ENCODE measurements at places on chromosomes 13 and 19.
A peak's percentile ranks its signal among the peaks of the same experiment; 100 is the strongest.

GRCh38 chr13:96804174-96804573 lies 190.1 kb downstream of the OXGR1 start:
- DNase-seq: no peak

DNA sequence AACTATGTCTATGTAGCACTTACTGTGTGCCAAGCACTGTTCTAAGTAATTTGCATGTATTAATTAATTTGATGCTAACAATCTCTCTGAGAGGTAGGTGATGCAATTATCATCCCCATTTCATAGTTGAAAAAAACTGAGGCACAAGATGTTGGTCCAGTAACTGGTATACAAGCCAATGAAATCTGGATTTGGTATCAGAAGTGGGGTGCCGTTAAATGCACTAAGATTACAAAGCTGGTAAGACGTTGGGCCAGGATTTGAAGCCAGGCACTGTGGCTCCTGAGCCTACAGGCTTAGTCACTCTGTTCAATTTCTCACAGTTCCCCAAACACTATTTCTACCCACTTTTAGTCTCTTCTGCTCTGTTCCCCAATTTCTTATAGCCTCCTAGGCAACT lies 70.4 kb upstream of the CACNA1A start:
- no peak for DNase-seq

- DNase-seq: no peak
Observed at GRCh38 chr13:30616927-30617314, 799 bp upstream of the USPL1 start.

DNA sequence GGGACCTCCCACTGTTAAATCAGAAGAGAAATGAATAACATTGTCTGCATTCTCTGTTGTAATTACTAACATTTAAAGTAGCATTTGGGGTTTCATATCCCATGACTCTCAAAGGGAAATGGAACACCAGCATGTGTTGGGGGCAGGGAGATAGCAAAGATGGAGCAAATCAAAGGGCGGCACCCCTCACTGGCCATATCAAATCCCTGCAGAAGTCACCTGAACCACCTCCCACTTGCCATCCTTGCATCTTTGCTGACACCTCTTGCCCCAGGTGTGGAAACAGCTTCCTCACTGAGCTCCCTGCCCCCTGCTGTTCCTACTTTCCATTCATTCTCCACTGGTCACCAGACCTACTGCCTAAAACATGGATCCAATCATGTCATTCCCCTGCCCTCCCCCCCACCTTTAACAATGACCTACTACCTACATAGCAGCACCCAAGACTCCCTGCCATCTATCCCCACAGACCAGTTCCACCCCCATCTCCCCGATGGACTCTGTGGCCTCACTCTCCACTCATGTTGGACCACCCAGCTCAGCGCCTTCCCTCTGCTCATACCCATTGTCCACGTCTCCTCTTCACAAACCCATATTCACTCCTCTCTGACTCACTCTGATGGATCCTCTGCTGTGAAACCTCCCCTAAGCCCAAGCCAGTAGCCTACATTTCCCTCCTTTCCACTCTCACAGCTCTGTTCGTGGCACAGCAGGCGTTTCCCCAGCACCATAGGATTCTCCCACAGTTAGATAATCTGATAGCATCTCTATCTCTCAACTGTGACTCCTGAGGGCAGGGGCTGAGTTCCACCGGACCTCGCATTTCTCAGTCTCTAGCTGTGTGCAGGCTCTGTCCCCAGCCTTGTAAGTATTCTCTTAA lies 55.9 kb downstream of the DLEU7 start:
- DNase-seq: no peak

DNA sequence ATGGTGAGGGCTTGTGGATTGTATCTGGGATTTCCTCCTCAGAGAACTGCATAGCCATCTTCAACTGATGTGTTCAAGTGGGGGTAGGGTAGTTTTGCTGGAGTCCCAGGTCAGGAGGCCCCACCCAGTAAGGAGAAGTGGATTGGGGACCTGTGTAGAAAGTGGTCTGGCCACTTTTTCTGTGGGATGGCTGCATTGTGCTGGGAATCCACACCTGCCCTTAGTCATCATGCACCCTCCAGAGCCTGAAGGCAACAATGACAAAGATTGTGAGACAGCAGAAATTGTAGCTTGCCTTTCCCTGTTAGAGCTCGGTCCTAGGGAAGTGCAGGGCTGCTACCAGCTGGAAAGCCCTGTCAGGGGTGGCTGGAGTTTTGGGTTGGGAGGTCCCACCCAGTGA lies 255.4 kb downstream of the NDFIP2 start:
- DNase-seq: no peak

DNA sequence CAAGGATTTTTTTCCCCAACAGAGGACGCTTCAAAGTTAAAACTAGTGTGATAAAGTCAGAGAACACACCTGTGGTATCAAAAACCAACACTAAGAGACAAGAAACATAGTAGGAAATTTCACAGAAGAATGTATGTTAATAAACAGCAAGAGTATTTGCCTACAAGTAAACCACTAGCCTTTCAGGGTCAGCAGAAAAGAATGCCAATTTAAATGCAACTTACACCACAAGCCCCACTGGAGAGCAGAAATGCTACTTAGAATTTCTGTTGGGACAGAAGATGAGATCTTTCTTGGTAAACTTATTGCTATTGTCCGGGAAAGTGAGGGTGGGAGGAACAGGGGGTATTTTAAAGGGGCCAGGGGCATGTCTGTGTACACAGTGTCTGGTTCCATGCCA lies 68.6 kb downstream of the STK24 start:
- no peak for DNase-seq

GRCh38 chr13:51003642-51004041 lies 94.1 kb downstream of the RNASEH2B start:
- DNase-seq: no peak

GRCh38 chr19:35556025-35556590 lies 7.3 kb downstream of the ATP4A start:
- no peak for DNase-seq

DNA sequence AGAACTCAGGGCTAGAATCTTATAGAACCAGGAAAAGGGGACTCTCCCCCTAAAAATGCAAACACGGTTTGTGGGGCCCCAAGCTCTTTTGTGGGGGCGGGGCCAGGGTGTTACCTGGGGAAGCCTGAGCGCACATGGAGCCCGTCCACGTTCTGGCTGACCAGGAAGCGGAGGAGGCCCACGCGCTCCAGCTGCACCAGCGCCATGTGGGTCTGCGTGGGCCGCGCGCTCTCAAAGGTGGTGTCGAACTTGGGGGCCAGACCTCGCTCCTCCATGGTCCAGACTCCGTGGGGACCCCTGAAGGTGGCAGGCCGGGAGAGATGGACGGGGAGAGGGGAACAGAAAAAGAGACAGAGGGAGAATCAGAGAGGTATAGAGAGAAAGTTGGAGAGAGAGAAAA lies 3.4 kb downstream of the SIRT6 start:
- DNase-seq: no peak

DNA sequence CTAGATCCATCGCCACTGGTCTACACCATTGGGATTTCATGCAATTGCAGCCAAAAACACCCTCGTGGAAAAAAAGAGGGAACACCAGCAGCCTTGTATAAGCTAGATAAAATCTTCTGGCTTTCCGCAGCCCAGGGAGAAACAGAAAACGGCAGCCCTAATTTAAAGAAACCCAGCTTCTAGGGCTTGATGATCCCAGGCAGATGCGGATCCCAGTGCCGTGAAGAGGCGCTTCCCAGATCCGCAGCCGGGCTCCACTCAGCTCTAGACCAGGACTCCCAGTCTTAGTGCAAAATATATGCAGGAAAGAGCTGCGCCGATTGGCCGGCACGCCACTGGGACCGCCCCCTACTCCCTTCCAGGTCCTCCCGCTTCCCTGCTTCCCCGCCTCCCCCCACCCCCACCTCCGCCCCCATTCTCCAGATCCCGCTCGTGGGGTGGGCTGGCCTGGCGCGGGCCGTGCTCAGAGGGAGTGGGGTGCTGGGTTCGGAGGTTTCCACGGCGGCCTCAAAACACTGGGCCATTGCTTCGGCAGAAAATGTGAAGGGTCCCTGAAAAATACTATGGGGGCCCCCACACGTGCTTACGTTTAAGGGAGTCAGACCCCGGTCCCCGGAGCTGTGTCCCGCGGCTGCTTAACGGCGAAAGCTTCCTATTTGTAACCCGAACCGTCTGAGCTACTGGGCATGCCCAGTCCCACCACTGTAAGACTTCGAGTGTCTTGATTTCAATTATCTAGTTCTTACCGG lies 63.1 kb downstream of the SERP2 start:
- peak; percentile 58 for DNase-seq

GRCh38 chr13:52975969-52976368 lies 52.6 kb upstream of the OLFM4 start:
- DNase-seq: no peak

GRCh38 chr19:53612762-53613526 lies 18.9 kb upstream of the DPRX start:
- DNase-seq: no peak

DNA sequence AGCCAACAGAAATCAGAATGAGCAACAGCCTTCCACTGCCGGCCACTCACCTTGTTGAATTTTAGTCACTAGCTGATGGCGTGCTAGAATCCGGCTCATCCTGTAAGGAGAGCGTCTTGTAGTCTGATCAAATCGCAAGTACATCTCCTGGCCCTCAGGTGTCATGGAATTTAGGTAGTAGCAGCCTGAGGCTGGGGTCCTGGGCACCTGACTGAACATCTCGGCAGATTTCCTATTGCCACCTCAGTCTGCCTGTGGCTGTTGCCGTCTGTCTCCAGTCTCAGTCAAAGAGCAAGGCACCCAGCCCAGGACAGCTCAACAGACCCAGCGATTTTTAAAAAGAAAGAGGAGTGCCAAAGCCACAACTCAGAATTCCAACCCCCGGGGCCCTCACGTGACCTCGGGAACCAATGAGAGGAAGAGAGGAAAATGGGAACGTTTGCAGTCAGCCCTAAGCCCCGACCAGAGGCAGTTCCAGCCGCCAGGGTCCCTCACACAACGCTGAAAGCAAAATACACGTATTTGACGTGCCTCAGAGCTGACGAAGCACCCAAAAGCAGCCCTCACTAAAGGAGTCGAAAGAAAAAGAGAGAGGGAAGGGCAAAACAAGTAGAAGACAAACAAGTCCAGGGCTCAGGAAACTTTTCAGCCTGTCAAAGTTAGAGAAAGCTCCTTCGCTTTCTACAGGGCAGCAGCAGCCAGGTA lies at the start of gene STARD13:
STARD13 (minus strand) TSS at position 336 of the 705 bp plus-strand sequence; CDS start at position 219, 117 bp downstream.
- DNase-seq: peak; percentile 32

- no peak for DNase-seq
Observed at GRCh38 chr13:61779456-61779855, 363.8 kb upstream of the PCDH20 start.

GRCh38 chr19:55353803-55354697 lies 469 bp downstream of the COX6B2 start:
- DNase-seq: peak; percentile 80

DNA sequence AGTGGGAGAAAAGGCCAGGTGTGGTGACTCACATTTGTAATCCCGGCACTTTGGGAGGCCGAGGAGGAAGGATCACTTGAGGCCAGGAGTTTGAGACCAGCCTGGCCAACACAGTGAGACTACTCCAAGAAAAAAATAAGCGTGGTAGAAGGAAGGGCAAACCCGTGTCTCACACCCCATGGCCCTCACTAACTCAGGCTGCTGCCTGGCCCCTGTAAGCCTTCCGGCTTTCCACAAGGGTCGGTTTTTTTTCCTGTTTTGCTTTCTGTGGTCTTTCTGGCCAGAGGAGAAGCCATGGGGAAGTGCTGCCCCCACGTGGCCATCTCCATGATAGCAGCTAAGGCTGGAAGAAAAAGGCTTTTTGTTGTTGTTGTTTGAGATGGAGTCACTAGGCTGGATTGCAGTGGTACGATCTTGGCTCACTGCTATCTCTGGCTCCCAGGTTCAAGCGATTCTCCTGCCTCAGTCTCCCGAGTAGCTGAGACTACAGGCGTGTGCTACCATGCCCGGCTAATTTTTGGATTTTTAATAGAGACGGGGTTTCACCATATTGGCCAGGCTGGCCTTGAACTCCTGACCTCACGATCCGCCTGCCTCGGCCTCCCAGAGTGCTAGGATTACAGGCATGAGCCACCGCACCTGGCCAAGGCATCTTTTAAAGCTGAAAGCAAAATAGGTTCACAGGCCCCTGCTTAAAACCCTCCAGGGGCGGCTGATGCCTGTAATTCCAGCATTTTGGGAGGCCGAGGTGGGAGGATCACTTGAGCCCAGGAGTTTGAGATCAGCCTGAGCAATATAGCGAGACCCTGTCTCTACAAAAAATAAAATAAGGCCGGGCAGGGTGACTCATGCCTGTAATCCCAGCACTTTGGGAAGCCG lies 7.5 kb upstream of the ARHGEF18 start:
- peak; percentile 97 for DNase-seq

- no peak for DNase-seq
Observed at GRCh38 chr13:109196948-109197347, 567.5 kb downstream of the MYO16 start.

- DNase-seq: no peak
Observed at GRCh38 chr13:71237332-71237731, 629.7 kb downstream of the DACH1 start.

DNA sequence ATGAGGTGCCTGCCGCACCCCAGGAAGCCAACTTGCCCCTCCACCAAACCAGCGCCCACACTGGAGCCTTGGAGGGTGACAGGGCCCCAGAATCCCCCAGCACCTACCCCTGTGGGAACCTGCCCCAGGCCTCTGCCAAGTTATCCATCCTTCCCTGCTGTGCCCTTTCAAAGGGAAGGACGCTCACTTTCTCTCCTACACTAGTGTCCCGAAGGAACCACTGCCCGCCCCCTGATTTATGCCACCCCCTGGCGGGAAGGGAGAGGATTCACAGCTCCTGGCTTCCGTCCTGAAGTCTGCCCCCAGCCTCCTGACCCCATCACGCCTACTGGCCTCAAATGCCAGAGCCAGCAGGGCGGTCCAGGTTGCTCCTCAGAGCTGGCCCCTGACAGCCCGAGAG lies 1.4 kb downstream of the EVI5L start:
- no peak for DNase-seq

DNA sequence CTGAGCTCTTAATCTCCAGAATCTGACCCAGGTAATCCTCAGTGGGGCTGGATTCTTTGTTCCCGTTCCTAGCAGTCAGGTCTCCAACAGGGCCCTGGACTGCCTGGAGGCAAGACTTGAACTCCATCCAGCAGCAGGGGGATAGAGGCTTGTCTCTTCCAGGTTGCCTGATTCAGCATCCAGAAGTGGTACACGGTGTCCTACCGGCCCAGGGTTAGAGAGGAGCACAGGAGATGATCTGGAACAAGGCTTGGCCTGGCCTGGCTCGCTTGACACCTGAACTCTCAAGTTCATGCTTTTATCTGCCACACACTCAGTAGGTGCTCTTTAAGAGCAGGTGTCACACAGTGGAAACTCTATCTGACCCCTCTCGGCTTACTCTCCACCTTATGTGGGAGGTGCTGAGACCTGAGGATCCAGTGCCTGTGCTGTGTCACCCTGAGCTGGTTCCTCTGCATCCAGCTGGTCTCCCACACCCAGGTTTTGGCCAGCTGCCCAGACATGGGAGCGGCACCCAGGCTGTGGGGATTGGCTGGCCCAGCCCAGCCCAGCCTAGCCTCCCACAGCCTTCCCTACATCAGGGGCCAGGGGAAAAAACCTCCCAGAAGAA lies at the start of gene CYP4F3:
CYP4F3 (plus strand) TSS at position 604 of the 610 bp plus-strand sequence. CDS start 519 bp downstream, outside the sequence.
- no peak for DNase-seq
